Smooth muscle cell of trachea (primary cell): ENCODE measurements at places on chromosomes 11 and 22. TPM values are rescaled to one million over a fixed set of nuclear protein-coding genes. Genes with fewer than 3 reads are reported as not detected.

PRR33 gene
- total RNA-seq: not detected in 2 replicates

LRRC4C gene
- 0.15 and 0.17 TPM in 2 replicates for total RNA-seq

PIH1D2 gene
- total RNA-seq: 1.5 and 4.4 TPM in 2 replicates

TAGLN gene
- 109 and 172 TPM in 2 replicates for total RNA-seq

NOX4 gene
- total RNA-seq: 0.83 and 1.0 TPM in 2 replicates

C11orf21 gene
- total RNA-seq: not detected in 2 replicates

OR52E8 gene
- total RNA-seq: not detected in 2 replicates
